ENCODE measurements at places on chromosomes 6 and 20.

DNA sequence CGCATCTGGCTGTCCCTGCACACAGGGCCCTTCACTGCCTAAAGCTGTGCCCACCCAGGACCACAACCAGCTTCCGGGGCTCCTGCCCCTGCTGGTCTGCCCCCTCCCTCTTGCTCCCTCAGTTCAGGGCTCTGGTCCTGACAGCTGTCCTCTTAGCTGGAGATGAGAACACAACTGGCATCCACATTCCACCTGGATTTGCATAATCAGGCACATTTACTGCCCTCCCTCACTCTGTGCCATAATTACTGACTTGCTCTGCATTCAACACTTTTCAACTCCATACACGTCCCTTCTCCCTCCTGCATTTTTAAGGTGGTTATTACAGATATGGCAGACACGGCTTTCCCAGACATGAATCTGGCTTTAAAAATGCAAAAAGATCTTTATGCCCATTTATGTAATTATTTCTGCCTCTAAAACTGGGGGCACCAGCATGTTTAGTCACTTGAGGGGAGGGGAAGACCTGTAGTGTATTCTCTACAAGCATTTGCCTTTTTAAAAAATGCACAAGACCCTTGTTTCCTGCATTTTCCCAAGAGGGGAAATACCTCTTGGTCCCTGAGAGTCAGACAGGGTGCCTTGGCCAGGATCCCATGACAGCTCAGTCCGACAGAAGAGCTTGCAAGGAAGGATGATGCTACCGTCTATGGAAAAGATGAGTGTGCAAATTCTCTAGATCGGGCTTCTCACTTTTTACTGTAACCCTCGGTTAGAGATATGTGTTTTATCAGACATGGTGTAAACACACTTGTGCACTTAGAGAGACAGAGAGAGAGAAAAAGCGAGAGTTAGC is 401.8 kb downstream of the PREX1 start:
- no peak for DNase-seq

- DNase-seq = no peak
Observed at GRCh38 chr6:26149240-26149639, 62.0 kb downstream of the HFE start.

DNA sequence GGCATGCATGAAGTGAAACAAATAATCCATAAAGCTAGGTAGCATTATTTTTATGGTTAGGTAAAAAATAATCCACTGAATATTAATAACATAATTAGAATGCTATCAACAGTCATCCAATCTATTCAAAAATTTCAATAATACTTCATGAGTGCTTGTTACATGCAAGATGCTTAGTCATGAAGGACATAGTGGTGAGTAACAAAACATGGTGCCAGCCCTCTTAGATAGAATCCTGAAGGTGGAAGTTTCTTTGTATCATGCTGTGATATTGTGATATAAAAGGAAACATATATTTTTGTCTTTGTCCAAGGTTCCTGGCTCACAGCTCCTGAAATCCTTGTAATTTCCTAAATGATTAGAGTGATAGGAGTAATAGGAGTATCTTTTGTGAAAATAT is 14.9 kb downstream of the RCAN2 start:
- DNase-seq = no peak

- DNase-seq = no peak
Observed at GRCh38 chr6:24825130-24825630, 26.5 kb upstream of the ARMH2 start.

DNA sequence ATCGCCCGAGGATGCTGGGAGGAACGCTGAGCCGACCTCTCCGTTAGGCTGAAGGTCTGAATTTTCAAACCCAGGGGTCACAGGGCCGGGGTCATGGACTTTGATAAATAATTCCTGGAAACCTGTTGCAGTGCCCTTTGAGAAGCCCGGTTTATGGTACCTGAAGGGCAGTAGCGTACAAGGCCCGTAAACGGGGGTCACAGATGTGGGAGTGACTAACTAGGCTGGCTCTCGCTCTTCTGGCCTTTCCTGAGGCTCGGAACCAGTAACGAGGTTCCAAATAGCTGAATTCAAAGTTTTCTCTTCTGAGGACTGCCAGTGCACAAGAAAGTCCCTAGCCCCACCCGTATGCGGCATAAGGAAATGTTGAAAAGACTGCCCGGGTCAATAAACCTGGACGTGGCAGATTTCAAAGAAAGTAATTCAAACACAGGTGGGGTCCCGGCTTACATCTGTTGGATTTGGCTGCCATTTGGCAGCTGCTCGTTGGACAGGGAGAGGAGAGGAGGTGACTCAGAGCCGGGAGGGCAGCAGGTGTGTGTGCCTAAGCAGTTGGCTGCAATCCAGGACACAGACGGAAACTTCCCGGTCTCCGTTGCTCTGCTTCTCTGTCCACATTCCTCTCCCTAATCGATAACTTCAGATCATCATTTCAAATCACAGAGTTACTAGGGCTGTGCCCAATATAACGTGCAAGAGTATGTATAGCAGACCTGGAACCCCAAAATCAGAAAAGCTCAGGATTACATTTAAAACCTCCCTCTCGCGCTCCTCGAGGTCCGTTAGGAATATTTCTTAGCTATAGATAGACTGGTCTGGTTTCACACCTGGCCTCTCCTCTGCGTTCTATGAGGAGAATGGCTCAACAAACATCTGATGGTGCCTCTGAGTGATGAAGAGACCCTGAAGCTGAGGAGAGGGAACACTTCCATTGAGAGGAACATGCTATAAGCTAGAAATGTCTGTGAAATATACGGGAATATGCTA is 765 bp upstream of the GMDS start:
- DNase-seq = peak; percentile 59

DNA sequence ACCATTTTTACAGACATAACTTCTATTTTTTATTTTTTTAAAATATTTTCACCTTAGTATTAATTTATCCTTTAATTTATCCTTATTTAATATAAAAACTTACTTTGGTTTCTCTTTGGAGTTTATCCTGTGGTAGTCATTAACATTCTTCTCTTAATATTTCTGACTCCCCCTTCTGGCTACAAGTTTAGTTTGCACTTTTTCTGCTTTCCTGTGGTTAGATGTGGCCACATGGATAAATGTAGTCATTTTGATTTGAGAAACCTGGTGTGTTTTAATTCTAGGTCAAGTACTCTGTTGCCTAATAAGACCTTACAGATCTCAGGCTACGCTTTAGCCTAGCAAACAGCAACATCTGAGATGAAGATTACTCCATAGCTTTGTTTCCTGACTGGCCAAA is 1187.5 kb downstream of the HACE1 start:
- DNase-seq = no peak

DNA sequence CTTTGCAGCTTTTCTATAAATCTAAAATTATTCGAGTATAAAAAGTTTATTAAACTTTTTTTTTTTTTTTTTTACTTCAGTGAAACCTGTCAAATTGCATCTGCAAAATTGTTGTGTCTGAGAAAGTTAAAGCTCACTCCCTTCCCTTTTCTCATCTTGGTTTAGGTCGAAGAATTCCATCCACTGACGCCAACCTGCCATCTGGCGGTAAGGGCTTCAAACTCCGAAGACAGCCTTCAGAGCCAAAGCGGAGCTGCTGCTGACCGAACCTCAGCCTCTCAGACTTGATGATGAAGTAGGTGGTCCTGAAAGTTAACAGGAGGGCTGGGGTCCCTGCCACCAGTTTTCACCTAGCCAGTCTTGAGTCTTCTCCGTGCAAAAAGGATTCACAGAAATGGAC is 29.6 kb upstream of the VAPB start:
- DNase-seq = no peak

DNA sequence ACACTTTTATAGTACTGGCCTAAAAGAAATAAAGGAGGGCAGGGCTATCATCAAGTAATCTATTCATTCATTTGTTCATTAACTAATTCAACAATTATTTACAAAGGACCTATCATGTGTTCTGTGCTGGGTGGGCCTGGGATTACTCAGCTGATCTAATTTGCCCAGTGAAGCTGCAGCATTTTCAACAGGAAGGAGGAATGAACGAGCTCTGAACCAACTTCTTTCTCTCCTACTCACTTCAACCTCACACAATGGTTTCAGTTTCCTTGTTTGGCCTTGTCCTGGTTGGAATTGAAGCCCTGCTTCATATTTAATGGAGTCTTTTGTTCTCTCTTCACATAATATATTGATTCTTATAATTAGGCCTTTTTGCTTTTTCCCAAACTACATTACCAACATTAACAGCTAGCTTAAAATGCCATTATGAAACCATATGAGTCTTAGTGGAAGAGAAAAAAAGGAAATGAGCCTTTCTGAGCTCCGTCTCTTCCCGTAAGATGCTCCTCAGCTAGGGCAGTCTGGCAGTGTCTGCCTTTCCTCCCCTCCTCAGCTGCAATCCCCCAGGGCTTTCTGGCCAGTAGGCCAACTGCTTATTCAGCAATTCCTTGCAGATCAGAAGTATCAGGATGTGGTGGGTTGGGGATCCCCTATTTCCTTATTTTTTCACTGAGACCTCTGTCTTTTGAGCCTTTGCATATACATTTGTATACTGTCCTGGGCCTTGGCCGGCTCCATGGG is 79.4 kb upstream of the NRN1 start:
- DNase-seq = no peak

All from activated CD8-positive, alpha-beta memory T cell treated with anti-CD3 and anti-CD28 coated beads, Interleukin-2, amount 10 ng/mL, durations not matched to agents 7 days and 5 days (primary cell).